Stimulated activated CD8-positive, alpha-beta memory T cell treated with anti-CD3 and anti-CD28 coated beads, Interleukin-4, amount 100 ng/mL, for 48 hours (primary cell): ENCODE measurements at places on chromosomes 3 and 15.

DNA sequence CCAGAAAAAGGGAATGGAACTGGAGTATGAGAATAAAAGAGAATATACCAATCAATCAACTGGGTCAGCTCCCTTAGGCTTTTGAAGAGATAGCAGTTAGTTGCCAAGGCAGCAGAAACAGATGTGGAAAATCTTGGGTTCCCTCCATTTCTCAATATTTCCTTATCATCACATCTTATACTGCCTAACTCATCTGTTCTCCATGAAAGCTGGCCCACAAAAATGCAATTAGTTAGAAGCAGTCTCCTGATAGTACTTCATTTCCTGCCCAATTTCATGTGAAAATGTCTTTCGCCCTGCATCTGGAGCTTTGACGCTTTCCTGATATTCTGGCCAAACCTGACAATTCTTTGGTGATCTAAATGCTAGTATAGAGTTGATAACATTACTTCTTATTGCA, 30.1 kb upstream of the SPTSSB start:
- no peak for DNase-seq

GRCh38 chr3:11367143-11367693, 95.0 kb downstream of the ATG7 start:
- DNase-seq = no peak

- no peak for DNase-seq
These were observed 85.7 kb downstream of the FAM81A start for GRCh38 chr15:59523702-59524101.

DNA sequence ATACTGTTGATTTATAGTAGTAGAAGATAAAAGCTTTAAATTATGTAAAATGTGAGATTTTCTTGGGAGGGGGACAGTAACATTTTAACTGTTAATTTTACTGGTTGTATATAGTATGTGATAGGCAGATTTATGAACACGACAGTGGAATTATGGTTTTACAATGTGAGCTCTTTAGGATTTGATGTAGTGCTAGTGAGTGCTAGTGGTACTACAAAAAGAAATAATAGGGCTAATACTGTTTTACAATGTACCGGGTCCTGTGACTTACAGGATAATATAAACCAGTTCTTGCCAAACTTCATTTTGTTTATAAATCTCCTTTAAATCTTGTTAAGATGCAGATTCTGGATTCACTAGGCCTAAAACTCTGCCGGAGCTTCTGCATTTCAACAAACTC, 165.7 kb downstream of the TCF12 start:
- DNase-seq = no peak

- DNase-seq = no peak
These were observed 20.1 kb downstream of the GXYLT2 start for GRCh38 chr3:72907731-72908620.

- DNase-seq = no peak
These were observed 23.0 kb downstream of the USP4 start for GRCh38 chr3:49316696-49317457.

GRCh38 chr15:92569778-92570177, 85.8 kb downstream of the FAM174B start:
- DNase-seq = no peak

- no peak for DNase-seq
These were observed 124.9 kb downstream of the FBN1 start for GRCh38 chr15:48520376-48521155.

- DNase-seq = no peak
These were observed 38.6 kb downstream of the ONECUT1 start for GRCh38 chr15:52751522-52751921.

GRCh38 chr15:70566047-70566835, 197.1 kb downstream of the UACA start:
- peak; percentile 23 for DNase-seq

DNA sequence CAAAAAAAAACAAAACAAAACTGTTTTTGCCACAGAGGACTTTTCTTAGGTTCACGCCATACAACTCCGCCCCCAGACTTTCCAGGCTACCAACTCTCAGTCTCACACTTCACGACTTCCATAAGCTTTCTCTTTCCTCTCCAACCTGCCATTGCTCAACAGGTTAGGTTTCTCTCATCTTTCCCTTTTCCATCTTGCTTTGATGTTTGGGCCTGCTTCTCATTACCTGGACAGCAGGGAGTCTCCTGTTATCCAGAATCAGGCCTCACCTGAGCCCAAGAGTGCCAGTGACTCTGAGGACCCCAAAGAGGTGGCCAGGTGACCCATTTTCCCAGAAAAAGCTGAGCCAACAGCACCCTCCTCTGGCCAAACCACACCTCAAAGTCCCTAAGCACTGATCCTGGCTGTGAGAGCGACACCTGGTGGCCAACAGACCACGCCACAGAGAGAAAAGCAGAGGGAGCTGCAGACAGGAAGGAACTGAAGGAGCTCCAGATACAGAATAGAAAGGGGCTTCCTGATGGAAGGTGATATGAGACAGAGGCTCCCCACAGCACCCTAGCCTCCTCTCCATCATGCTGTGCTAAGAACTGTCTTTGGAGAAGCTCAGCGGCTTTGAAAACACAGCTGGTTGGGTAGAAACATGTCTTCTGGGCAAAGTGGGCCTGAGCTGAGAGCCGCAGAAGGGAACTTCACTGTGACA, 4.0 kb downstream of the CCDC51 start:
- peak; percentile 89 for DNase-seq

DNA sequence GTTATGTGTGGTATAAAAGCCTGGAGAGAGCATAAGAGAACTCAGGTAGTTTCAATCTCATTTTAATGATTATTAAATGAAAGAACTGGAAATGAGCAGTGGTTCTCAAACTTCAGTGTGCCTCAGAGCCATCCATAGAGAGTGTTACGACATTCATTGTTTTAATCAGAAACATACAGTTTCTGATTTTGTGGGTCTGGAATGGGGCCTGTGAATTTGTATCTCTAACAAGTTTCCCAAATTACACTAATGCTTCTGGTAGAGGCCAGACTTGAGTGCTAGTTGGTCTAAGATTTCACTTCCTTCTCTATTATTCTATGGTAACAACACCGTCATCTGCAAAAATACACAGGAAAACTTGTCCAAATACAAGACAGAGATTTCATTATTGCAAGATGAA, 292.0 kb upstream of the NECTIN3 start:
- no peak for DNase-seq

GRCh38 chr3:56322862-56323261, 145.4 kb downstream of the ERC2 start:
- no peak for DNase-seq

- no peak for DNase-seq
These were observed 20.6 kb downstream of the NR2F2 start for GRCh38 chr15:96350934-96351724.

DNA sequence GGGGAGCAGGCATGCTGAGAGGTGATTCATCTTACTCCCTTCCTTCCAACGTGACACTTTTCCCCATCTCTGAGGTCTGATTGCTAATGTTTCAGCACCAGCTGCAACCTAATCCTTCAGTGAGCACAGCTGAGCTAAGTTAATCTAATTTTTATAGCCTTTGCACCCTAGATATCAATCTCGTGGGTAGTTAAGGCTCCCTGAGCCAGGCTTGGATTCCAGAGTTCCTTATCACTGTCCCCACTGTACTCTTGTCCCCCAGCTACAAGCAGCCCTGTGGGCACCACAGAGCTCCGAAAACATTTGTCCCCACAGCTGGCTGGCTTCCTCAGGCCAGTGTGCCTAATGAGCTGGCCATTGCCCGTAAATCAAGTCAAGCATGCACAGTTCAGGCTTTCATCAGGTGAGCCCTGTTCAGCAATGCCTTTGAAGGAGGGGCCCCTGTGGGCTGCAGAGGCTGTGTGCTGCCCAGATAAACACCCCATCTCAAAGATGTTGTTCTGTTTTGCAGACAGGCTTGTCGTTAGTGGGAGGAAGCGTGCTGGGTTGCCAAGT, 376.9 kb upstream of the RASGRP1 start:
- DNase-seq = no peak

DNA sequence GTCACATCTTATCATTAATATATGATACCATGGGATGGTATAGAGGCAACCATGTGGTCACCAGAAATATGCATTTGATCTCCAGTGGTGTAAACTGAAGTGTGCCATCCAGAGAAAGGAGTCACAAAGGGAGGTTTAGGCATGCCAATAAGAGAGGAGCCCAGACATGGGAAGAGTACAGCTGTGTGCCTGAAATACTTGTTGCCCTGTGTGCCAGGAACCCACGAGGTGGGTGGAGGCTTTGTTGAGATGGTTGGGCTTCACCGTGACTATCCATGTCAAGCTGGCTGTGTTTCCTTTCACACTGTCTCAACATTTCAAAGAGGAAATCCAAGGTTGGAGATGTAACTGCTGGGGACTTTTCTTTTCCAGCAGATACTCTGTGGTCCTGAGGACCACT, 43.5 kb downstream of the CACNA2D3 start:
- DNase-seq = no peak

GRCh38 chr3:107662124-107662507, 139.4 kb downstream of the BBX start:
- no peak for DNase-seq

DNA sequence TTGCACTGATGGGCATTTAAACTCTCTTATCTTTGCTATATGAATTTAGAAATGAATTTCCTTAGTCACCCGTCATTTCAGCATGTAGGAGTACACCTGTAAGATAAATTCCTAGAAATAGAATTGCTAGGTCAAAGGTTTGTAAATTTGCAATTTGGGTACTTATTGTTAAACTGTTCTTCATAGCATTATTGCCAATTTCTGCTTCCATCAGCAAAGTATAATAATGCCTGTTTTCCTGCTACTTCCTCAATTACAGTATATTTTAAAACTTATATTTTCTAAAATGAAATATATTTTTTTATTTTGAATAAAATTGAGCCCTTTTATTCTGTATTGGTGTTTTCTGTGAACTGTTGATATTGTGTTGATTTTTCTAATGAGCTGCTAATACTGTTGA, 16.3 kb upstream of the MCF2L2 start:
- DNase-seq = no peak

GRCh38 chr15:55526559-55527036, 18.6 kb upstream of the DNAAF4 start:
- no peak for DNase-seq

- DNase-seq = no peak
These were observed 1.0 kb downstream of the NMB start for GRCh38 chr15:84656972-84657371.

DNA sequence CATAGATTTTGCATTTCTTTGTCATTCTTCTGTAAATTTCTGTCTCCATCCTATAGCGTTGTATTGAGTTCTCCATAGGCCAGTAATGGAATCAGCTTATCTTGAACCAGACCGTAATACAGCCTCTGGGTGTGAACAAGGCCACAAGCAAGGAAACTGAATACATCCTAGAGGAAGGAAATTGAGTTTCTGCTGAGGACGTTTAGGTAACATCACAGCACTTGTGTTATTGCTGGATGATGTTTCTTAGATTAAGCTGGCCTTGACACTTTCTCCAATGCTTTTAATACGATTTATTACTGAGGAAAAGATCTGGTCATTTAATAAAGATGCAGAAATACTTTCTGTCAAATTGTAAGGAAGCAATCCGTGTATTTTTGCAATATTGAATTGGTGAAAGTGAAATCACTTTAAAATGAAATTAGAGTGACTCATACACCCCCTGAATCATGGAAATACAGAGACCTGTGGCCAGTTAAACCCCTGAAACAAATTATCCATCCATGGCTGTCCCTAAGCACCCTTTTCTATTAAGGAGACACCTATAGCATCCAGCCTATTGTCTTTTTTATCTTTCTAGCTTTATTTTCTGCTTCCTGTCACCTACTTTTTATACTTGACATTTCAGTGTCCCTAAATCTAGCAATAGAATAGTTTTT, 48.5 kb upstream of the UBE3A start:
- no peak for DNase-seq

DNA sequence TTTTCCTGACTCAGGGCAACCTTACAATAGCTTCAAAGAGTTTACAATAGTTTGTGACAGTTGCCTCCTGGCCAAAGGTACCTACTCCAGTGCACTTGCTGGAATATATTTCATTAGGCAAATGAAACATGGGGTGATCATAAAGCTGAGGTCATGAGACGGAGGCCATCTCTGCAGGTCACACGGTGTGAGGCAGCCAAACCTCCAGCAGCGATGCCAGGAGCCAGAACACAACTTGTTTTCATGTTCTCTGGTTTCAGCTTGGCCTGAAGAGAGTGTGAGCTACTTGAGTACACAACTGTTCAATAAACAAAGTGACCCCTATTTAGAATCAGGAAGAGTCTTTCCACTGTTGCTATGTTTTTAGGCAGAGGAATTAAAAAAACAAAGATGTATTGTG, 42.7 kb upstream of the PYGO1 start:
- DNase-seq = no peak

- no peak for DNase-seq
These were observed 30.9 kb downstream of the CDC25A start for GRCh38 chr3:48157202-48157840.

DNA sequence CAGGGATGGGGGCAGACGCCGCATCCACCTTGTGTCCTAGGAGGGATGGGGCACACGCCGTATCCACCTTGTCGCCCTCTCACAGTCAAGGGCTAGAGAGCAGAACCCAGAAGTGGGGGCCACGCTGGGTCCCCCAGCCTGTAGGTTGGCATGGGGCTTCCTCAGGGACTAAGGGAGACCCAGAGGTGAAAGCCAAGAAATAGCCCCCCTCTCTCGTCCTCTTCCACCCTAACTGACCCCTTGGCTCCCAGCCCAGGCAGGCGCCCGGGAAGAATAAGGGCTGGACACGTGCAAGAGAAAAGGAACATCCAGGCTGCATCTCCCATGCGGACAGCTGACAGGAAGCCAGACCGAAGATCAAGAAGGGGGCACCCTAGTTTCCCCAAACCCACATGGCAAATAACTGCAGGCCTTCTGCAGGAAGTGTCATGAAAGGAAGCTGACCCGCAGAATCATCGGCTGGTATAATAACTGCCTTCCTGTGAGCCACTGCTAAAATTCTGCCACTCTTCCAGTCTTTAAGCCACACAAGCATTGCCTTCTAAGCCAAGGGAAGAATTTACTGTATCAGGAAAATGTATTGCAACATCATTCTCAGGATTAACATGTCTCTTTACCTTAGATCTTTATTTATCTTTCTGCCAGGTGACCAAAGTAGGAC, 38.5 kb upstream of the TFRC start:
- DNase-seq = no peak

GRCh38 chr15:74233851-74234597, 2.1 kb upstream of the CCDC33 start:
- no peak for DNase-seq

- no peak for DNase-seq
These were observed 10.2 kb upstream of the CA12 start for GRCh38 chr15:63391669-63392360.

DNA sequence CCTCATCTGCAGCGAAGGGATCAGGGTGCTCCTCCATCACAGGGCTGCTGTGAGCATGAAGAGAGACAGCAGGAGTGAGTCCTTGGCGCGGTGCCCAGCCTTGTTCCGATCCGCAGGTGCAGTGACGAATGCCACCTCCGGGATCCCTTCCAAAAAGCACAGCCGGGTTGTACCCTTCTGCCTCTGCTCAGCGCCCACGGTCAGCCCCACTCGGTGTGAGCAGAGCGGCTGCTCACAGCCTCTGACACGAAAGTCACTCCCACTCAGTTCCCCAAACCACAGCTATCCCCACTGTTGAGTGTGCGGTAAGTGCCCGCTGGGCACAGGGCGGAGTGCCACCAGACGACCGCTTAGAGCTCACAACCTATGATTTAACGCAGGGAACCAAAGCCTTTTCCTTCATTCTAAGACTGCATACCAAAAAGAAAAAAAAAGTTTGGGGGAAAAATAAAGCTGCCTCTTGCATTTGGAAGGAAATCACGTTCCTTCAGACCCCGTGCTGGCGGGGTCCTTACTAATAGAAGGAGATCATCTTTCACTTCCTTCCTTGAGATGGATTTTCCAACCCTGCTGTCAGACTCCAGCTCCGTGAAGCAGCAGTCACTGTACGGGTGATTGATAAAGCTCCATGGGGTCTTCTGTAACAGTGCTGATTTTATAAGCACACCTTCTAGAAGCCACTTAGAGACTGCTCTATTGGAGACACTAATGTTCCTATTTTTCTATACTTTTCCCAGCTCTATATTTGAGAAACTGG, 34.7 kb upstream of the TUBGCP5 start:
- DNase-seq = no peak
